ELR (cell line): ENCODE measurements at places on chromosomes 7 and 10.

- no peak for DNase-seq
These were observed 123.4 kb downstream of the SPAG6 start for GRCh38 chr10:22468570-22469320.

- DNase-seq = peak; percentile 10
These were observed 159.5 kb upstream of the HGF start for GRCh38 chr7:81929386-81929785.

DNA sequence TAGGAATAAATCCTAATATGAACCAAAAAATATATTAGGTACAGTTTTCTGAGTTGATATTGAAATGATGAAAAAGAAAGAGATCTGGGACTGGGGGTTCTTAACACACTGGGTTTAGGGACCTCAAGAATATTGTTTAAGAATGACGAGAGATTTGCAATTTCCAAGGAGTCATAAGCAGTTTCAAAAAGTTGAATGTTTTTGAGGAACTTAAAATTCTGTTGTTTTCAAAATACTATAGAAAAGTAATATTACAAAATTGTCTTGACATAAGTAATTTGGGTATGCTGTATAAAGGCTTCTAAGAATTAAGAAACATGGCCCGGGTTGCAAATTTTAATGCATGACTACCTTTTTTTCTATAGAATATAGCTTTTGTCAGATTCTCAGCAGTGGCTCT lies 88.1 kb downstream of the AUTS2 start:
- DNase-seq = no peak

- DNase-seq = no peak
These were observed 44.0 kb downstream of the PLXNA4 start for GRCh38 chr7:132532281-132532680.

GRCh38 chr7:129742256-129742655 lies 130.7 kb downstream of the NRF1 start:
- DNase-seq = no peak

GRCh38 chr7:3028071-3028757 lies 15.5 kb downstream of the CARD11 start:
- DNase-seq = peak; percentile 48
